ENCODE measurements at places on chromosomes 6 and 20. TPM values are rescaled to one million over a fixed set of nuclear protein-coding genes. Genes with fewer than 3 reads are reported as not detected.

The THBS2 gene
- 44.7 TPM for total RNA-seq

The RGS17 gene
- 12.1 TPM for total RNA-seq

The RRAGD gene
- 22.1 TPM for total RNA-seq

The ENPP3 gene
- total RNA-seq = not detected

The TMEM217 gene
- 1.0 TPM for total RNA-seq

The NDRG3 gene
- 24.0 TPM for total RNA-seq

The RRP36 gene
- 98.6 TPM for total RNA-seq

The AGPAT4 gene
- total RNA-seq = 18.3 TPM

The COL19A1 gene
- total RNA-seq = not detected

The OTOR gene
- total RNA-seq = not detected

The VSX1 gene
- 0.16 TPM for total RNA-seq

The TOX2 gene
- total RNA-seq = 1.5 TPM

The METTL24 gene
- not detected for total RNA-seq

The LST1 gene
- not detected for total RNA-seq

The SEC23B gene
- 50.0 TPM for total RNA-seq

The EYA4 gene
- total RNA-seq = 0.21 TPM

The PSORS1C1 gene
- 0.16 TPM for total RNA-seq

The SLC16A10 gene
- total RNA-seq = 37.6 TPM

The SERPINB6 gene
- 38.5 TPM for total RNA-seq

The CLVS2 gene
- total RNA-seq = 0.66 TPM

The FAM110A gene
- total RNA-seq = 13.7 TPM

GRCh38 chr20:62063315-62063980 is 2.2 kb downstream of the TAF4 start:
- peak; percentile 44 for DNase-seq

- DNase-seq = no peak
Measured at GRCh38 chr6:6218759-6219085, 101.7 kb downstream of the F13A1 start.

DNA sequence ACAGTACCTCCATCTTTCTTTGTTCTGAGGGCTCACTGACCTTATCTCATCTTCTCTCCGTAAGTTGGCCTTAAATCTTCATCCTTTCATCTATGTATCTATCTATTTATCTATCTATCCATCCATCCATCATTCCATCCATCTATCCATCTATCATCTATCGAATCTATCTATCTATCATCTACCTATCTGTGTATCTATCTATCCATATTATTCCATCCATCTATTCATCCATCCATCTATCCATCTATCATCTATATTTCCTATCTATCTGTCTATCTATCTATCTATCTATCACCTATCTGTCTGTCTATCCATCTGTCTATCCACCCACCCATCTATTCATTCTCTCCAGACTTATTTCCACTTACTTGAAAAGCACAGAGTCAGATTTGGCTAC is 147.3 kb upstream of the PMEPA1 start:
- no peak for DNase-seq

- no peak for DNase-seq
Measured at GRCh38 chr20:38245753-38246152, 14.8 kb downstream of the KIAA1755 start.

- DNase-seq = no peak
Measured at GRCh38 chr20:25453035-25453810, 45.8 kb downstream of the GINS1 start.

DNA sequence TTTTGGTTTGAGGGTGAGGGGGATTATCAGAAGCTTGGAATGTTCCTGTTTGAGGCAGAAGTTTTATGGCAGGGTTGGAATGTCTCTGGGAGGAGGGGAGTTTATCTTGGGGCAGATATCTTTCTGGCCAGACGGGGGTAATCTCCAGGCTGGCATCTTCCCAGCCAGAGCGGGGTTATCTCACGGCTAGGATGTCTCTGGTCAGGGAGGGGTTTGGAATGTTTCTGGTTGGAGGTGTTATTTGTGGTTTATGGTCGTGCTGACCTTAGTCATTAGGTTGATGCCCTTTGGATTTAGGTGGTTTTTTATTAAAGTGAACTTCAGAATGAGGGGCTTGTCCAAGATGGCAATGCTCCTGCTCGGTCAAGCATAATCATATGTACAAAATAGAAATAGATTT is 14.8 kb downstream of the PGK2 start:
- DNase-seq = no peak

DNA sequence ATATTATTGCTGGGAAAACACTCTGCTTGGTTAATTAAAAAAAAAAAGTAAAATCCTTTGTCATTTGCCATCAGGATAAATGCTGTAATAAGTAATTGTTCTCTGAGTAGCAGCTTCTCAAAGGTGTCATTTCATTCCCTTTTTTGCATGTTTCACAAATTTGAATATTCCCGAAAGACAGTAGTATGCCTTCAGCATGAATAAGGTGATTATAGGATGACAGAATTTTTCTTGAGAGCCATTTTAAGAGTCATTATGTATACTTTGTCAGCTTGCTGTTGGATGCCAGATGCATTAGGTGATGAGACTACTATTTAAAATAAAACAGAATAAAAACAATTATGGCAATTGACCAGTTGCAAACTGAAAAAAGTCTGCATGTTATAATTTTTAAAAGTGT is 200.7 kb downstream of the HDGFL1 start:
- no peak for DNase-seq

DNA sequence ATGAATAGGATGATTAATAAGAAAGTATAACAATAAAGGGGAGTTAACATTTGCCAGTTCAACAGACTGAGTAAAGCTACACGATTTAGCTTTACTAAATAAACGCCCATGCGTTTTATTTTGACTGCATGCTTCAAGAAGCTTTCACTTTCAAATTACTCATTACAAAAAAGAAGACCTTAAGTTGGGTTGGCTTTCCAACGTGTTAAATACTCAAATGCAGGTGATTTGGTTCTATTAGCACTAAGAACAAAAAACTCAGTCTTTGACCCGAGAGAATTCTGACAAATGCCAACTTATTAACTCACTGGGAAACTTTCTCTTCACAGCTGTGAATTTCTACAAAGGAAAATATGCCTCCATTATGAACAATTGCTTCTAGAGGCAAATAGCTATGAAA is 24.8 kb downstream of the RNF146 start:
- no peak for DNase-seq

GRCh38 chr6:90068264-90068663 is 174.0 kb downstream of the GJA10 start:
- DNase-seq = no peak

GRCh38 chr20:36277546-36277945 is 28.6 kb upstream of the DLGAP4 start:
- no peak for DNase-seq

- DNase-seq = no peak
Measured at GRCh38 chr20:1734269-1734858, 76.8 kb upstream of the SIRPG start.

DNA sequence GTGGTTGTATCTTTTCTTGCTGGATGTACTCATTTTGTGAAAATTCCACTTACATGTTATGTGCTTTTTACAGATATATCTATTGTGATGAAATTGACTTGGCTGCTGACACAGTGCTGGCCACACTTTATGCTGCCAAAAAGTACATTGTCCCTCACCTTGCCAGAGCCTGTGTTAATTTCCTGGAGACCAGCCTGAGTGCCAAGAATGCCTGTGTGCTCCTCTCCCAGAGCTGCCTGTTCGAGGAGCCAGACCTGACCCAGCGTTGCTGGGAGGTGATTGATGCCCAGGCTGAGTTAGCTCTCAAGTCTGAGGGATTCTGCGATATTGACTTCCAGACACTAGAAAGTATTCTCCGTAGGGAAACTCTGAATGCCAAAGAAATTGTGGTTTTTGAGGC is 4.9 kb downstream of the BTBD3 start:
- DNase-seq = no peak

DNA sequence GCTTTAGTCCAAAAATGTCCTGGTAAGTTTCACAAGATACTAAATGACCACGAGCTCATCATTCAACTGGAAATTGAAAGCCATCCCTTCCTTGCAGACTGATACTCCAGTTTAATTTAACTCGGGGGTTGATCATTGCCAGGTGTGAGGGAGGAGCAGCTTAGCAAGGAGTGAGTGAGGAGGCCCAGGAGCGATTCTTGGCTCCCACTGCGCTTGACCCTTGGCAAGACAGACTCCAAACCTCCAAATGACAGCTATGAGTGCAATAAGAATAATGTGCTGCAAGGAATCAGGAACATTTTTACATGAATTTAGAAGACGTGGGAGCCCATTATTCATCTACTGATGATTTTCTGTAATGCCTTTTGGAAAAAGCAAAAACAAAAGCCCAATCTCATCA is 64.9 kb downstream of the LAMA4 start:
- DNase-seq = no peak

GRCh38 chr6:112330071-112330878 is 16.9 kb upstream of the RFPL4B start:
- DNase-seq = no peak

DNA sequence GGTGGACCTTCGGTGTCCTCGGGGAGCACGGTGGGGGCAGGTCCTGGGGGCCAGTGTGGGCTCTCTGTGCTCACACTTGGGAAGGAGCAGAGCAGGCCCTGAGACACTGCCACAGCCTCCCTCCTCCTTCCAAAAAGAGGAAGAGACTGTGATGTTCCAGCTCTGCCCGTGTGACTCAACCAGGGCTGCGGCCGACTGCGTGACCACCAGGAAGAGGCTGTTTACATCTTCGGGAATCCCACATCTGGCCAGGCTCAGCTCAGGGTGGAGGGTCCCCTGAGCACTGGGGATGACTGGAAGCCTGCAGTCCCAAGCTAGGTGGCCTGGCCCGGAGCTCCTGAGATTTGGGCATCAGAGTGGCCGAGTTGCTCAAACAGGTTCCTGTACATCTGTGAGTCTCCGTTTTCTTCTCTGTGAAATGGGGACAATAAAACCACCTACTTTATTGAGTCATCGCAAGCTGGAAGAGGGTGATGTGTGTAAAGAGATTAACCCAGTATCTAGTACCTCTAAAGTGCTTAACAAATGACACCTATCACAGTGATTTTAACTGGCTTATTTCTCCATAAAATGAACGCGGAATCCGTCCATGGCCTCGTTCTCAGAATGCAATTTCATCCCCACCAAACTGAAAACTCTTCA is 242.1 kb downstream of the DLL1 start:
- DNase-seq = no peak

GRCh38 chr20:57587989-57588377 is 27.1 kb downstream of the PCK1 start:
- no peak for DNase-seq

DNA sequence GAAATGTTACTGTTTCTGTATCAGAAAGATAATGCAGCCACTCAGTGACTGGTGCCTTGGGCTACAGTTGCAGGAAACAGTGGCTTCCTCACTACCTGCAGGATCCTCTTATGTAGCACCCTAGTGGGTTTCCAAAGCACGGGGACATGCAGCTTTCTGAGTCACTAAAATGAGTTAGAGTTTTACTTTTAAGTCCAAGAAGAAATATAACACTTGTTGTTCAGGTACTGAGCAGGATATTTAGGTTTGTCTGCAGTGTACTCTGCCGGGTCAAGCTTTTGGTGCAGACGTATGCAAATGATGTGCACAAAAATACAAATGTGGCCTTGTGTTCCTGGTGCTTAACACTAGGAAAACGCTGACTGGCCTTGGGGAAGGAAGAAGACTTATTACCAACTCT is 22.0 kb downstream of the ACSS1 start:
- no peak for DNase-seq

DNA sequence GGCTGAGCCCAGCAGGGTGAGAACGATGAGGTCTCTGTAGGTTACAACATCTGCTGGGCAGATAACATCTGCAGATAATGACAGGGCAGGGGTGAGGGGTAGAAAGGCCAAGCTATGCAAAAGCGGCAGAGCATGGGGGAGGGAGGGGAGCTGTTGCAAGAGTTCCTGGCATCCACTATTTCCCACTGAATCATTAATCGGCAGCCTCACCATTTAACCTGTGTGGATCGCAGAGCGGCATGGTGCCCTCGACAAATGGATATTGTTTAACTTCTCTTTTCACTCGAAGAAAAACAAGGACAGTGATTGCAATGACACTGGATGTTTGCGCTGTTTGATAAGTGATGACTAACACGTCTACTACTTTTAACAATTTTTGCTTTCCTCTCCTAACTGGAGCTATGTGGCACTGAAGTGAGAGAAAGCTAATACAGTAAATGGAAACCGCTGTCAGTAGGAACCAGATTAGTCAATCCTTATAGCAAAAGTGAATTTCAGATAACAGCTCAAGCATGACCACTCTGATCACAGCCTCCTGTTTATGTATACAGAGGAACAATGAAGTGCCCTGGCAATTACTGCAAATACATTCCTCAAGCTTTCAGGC is 381.5 kb downstream of the TFAP2A start:
- DNase-seq = peak; percentile 24

- no peak for DNase-seq
Measured at GRCh38 chr6:30683980-30684338, 2.5 kb downstream of the PPP1R18 start.

GRCh38 chr6:167839343-167839742 is 12.6 kb downstream of the AFDN start:
- no peak for DNase-seq

DNA sequence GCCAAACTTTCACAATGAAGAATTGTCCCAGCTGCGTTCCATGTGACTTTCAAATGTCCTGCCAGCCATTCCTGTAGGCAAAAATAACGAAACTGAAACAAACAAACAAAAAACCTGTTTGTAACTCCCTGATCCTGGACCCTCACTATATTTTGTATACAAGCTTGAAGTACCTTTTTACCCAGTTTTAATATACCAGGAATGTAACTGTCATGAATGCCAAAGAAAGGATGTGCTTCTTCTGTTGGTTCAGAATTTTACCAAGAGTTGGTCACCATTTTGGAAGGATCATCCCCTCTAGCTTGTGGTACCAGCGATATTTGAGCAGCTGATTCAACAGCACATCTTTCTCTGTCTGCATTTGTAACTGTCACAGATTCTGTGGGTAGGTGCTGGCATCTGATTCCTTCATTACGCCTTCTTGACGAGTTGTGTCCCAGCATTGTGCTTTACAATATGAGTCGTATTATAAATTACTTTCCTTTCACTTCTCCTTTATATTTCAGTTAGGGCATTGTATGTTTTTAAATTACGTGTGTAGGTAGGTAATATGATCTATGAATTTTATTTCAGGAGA is 93.9 kb downstream of the DLGAP4 start:
- DNase-seq = no peak

GRCh38 chr6:170207586-170208181 is 83.2 kb downstream of the DLL1 start:
- no peak for DNase-seq

DNA sequence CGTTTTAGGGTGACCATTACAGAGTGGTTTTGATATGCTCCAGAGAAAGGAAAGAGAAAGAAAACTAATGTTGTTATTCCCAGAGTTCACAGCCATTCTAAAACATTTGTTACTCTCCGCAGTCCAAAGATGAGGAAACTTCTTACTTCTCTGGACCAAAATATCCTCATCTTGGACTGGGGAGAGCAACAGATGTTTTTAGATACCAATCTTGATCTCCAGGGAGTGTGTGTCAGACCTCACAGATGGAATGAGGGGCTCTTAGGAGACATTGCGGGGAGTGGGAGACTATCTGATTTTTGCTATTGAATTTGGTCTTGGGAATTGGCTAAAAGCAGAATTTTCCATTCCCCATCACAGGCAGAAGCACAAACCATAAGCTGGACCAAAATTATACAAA is 110.8 kb downstream of the TNFAIP3 start:
- DNase-seq = no peak

- no peak for DNase-seq
Measured at GRCh38 chr6:63660757-63661156, 25.2 kb downstream of the PHF3 start.

All from GM23338 (cell line).